ENCODE measurements at places on chromosomes 4 and X.

- DNase-seq: no peak
These were observed 16.1 kb upstream of the KLHL2 start for GRCh38 chr4:165191348-165191656.

- DNase-seq: no peak
These were observed 427 bp downstream of the ZNF182 start for GRCh38 chrX:48003367-48003757.

GRCh38 chrX:18354369-18355223 lies at the start of gene SCML2:
TSS of gene SCML2 (minus strand) at chrX:18354688. CDS start at chrX:18334071, 20,617 bp downstream.
- peak; percentile 44 for DNase-seq

DNA sequence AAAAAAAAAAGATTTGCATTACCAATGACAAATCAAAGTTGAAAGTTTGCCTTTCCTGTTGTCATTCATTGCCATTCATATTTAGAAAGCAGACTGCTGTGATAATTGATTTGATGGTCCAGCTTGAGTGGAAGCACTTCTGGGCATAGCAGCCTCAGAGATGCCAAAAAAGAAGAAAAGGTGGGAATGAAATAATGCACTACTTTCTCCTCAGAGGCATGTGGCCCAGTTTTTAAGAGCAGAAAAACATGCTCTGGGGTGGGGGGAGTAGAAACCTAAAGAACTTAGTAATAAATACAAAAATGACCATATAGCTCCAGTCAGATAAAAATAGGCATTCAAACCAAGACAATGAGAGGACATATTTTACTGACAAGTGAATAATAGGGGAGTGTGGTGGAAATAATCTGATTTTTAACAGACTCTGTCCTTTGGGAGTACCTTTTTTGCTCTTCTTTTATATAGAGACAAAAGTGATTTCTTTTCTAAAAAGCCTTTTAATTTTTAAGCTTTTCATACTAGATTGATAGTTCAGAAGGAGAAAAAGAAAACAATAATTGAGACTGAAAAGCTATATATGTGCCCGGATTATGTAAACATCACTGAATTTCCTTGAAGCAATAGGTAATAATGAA lies 599.1 kb downstream of the RPA4 start:
- DNase-seq: no peak

GRCh38 chrX:153719238-153719637 lies 4.9 kb downstream of the BCAP31 start:
- DNase-seq: no peak

All from fibroblast of skin of scalp (primary cell).